ENCODE measurements at places on chromosomes 1 and 21. TPM values are rescaled to one million over a fixed set of nuclear protein-coding genes. Genes with fewer than 3 reads are reported as not detected.

DNA sequence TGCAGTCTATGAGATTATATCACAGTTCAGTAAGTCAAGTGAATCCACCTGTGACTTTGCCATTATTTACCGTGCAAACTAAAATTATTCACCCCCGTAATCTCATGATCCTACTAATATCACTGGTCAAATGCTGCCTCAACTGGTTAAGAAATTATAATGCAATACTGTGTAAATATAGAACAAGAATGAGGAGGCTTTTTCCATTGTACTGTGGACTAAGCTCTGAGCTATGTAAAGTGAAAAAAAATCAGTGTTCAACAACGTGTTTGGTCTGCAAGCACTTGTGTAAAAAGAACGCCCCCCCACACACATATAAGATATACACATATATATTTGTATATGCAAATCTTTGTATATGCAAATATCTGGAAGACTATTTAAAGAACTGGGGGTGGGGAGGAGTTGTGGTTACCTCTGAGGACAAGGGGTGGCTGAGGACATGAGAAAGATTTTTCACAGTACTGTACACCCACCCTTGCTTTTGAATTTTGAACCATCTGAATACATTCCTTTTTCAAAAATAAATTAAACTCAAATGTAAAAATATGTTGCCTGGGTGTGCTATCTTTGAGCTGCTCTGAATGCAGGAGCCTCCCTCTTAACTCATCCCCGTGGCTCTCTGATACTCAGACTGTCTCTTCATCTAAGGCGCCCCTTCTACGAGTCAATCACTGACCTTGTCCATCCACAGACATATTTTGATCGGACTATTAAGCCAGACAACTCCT, 57.0 kb downstream of the PTP4A2 start:
- no peak overlapping the region for H3K4me3 ChIP-seq
- H3K27ac ChIP-seq, result no peak overlapping the region
- H3K27me3 ChIP-seq, result no peaks in the 10 kb centered on the region
- H3K4me1 ChIP-seq, result 0 out of 2 replicates have a peak, but pooled peaks cover 3% of the 10 kb centered on the region
- DNase-seq, result no peak

The MPZ gene
- total RNA-seq, result not detected

- peaks cover 5% of the 10 kb centered on the region for H3K4me1 ChIP-seq
- no peaks in the 10 kb centered on the region for H3K36me3 ChIP-seq
- H3K27me3 ChIP-seq, result no peaks in the 10 kb centered on the region
- H3K4me3 ChIP-seq, result no peak overlapping the region
- no peak for DNase-seq
Measured at GRCh38 chr1:24151175-24151533, 8.2 kb upstream of the IL22RA1 start.

The CFH gene
- 0.36 TPM for total RNA-seq

The PRELP gene
- not detected for total RNA-seq

DNA sequence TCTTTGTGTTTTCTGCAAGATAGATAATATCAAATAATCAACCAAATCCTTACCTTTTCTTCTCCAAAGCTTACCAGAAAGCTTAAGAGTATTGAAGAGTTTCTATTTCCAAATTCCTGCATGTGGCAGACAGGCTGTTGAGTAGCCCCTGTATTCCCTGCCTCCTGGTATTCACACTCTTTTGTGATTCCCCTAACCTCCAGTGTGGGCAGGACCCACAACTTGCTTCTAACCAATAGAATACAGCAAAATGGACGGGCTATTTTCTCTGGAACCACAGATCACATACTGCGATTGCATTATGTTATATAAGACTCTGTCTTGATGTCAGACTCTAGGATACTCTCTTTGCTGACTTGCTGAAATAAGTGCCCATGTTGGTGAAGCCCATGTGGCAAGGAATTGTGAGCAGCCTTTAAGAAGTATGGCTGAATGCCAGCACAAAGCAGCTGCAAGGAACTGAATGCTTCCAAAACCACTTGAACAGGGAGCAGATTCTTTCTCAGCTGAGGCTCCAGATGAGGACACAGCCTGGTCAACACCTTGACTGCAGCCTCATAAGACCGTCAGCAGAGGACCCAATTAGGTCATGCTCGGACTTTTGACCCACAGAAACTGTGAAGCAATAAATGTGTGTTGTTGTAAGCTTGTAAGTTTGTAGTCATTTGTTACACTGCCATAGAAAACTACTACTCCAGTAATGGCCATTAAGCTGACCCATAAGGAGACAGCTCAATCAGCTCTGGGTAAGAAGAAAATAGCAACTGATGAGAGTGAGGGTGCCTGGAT, 47.9 kb upstream of the PLXNA2 start:
- H3K4me3 ChIP-seq, result no peak overlapping the region
- H3K4me1 ChIP-seq, result no peaks in the 10 kb centered on the region
- DNase-seq, result no peak
- no peaks in the 10 kb centered on the region for H3K36me3 ChIP-seq
- H3K27me3 ChIP-seq, result peaks cover 8% of the 10 kb centered on the region

DNA sequence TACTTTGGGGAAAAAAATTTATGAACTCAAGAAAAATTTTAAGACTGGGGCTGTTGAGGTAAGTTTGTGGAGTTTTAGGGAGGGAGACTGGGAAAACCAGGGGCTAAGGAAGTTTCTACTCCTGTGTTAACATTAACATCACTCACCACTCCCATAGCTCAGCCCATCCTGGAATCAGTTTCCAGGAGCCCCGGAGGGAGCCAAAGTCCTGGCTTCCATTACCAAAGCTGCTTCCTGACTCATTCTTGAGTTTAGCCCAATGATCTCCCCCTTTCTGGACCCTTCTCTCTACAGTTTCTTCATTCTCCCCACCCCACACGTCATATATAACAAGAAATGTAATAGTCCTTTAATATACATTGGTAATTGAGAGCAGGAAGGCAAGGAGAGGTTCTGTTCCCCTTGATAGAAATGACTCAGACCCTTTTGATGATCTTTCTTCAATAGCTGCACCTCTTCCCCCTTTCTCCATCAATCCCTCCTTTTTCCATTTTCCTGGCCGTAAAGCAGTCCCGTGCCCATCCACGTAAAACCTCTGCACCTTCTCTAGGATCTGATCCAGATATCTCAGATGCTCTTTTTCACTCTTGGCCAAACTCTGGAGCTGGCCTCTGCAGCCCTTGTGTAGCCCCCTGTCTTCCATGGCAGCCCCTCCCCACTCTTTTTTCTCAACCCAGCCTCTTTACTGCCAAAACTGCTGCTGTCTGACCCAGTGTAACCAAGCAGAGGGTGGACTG, 4.6 kb upstream of the PIAS3 start:
- H3K27ac ChIP-seq, result no peak overlapping the region
- no peak overlapping the region for H3K4me3 ChIP-seq

The CYP4Z1 gene
- not detected for total RNA-seq

Data from Panc1 (cell line).